ENCODE measurements at places on chromosomes 1 and 21.

- no peak for DNase-seq
Measured at GRCh38 chr21:31529406-31529805, 130.1 kb upstream of the SOD1 start.

- DNase-seq = no peak
Measured at GRCh38 chr21:40635391-40635790, 211.6 kb downstream of the DSCAM start.

DNA sequence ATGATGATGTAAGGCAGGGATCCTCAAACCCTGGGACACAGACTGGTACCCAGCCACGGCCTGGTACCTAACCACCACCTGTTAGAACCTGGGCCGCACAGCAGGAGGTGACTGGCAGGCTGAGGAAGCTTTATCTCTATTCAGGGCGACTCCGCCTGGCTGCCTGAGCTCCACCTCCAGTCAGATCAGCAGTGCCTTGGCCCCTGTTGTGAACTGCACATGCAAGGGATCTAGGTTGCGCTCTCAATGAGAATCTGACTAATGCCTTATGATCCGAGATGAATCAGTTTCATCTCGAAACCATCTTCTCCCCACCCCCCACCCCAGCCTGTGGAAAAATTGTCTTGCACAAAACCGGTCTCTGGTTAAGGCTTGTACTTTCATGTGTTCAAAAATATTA, 4.2 kb downstream of the RNPC3 start:
- DNase-seq = no peak

GRCh38 chr1:176244851-176245250, 37.8 kb upstream of the COP1 start:
- no peak for DNase-seq

GRCh38 chr1:110859062-110859461, 13.9 kb upstream of the CD53 start:
- DNase-seq = no peak

- DNase-seq = no peak
Measured at GRCh38 chr1:95236784-95237575, 3.0 kb downstream of the RWDD3 start.

DNA sequence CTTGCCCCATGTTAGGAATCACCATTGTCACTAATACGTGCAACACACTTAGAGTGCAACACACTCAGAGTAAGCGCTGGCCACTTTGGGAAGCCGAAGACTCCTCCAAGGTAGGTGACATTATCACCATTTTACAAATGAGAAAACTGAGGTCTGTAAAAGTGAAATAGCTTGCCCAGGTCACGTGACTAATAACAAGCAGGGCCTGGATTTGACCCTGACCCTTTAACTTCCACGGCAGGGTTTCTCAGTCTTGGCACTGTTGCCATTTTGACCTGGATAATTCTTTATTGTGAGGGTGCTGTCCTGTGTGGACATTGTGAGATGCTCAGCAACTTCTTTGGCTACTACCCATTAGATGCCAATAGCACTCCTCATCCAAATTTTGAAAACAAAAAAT, 7.8 kb upstream of the GPR88 start:
- DNase-seq = no peak

- no peak for DNase-seq
Measured at GRCh38 chr21:45258466-45258865, 29.2 kb downstream of the POFUT2 start.

GRCh38 chr1:230105754-230106625, 39.0 kb downstream of the GALNT2 start:
- no peak for DNase-seq

DNA sequence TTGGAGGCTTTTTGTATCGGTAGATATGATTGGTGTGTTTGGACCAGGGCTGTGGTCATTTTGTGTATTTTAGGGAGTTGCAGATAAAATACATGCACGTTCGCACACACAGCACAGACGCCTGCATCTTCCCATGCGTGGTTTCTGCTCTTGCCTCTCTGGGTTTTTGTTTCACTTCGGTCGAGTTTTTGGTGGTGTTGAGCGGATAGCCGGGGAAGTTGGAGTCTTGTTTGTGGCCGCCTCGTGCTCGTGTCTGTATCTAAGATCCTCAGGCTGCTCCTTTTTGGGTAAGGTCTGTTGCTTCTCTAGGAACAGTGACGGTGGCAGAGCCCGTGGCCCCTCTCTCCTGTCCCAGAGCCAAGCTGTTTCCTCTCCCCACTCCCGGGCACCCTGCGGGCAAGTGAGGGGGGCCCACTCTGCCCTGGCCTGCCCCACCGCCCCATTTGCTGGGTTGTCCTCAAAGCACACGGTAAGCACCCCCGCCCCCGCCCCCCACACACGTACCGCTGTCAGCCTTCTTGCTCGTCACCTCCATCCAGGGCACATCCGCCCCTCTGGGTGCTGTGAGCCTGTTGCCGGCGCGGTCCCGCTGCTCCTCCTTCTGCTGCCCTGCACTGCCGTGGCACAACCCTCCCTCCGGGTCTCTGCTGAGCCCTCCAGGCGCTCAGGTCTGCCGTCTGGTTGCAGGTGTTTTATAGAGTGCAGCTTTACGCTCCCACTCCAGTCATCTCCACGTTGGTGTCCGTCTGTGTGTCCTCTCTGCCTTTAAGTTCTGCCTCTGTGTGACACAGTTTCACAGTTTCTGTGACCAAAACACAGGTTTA, 51.9 kb downstream of the AGPAT3 start:
- peak; percentile 37 for DNase-seq

GRCh38 chr1:245375789-245376460, 221.1 kb downstream of the KIF26B start:
- no peak for DNase-seq

DNA sequence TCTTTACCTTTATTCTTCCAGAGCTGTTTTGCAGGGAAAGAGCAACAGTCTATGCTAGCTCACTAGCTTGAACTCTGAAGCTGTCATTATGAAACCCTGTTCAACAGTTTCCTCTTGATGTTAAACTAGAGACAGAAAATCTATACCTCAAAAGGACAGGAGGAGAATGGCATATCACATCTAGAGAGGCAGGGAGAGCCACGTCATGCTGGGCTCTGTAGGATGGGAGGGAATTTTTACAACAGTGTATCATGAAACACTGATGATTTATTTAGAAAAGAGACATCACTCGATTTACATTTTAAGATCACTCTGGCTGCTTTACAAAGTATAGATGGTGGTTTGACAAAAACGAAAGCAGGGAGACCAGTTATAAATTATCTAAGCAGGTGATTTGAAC, 224.9 kb upstream of the COA6 start:
- no peak for DNase-seq
